ENCODE measurements at places on chromosomes 5 and 9.

DNA sequence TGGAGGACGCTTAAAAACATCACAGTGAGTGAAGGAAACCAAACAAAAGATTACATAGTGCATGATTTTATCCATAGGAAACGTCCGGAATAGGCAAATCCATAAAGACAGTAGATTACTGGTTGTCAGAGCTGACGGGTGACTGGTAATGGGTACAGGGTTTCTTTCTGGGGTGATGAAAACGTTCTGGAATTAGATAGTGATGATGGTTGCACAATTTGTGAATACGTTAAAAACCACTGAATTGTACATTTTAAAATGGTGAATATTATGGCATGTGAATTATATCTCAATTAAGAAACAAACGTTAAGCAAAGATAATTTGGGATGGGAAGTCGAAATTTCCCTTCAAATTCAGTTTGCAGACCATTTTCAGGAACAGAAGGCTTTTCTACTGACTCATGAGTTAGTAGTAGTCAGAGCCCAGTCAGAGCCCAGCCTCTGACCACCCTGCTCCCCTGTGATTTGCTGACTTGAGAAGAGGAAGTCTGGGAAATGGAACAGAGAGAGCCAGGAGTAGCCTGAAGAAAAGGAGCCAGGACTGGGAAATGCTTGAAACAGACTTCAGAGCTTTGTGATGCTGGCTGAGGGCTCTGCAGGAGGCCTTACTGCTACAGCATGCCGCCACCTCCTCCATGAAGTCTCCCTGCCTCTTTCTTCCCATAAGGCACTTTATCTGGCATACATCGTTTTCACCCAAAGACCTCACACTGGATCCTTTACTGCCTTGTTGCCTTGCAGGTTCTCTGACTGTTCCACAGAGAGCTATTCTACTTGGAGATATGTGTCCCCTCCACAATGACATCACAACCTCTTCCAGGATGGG, 46.4 kb upstream of the CTNNA1 start:
- peak; percentile 56 for DNase-seq

- DNase-seq = no peak
These were observed 91.3 kb upstream of the ADAMTS2 start for GRCh38 chr5:179436321-179437122.

DNA sequence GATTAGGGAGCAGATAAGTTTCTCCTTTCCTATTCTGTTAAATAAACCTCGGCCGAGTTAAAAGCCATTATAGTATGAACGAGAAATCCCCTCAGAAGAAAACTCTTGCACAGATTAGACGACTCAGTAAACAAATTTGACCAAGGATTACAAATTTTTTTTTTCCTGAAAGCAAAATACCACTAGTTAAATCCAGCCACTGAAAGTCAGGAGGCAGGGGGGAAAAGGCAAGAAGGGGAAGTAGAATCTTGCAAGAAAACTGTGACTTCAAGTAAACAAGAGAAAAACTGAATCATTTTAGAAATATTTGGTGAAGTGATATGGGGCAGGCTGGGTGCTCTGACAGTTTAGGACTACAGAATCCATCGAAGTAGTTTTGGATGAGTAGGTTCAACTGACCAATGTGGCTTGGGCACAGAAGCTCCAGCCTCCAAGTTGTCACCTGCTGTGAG, 251.0 kb downstream of the DENND1A start:
- DNase-seq = peak; percentile 29

GRCh38 chr5:152673601-152674000, 268.5 kb upstream of the NMUR2 start:
- no peak for DNase-seq

DNA sequence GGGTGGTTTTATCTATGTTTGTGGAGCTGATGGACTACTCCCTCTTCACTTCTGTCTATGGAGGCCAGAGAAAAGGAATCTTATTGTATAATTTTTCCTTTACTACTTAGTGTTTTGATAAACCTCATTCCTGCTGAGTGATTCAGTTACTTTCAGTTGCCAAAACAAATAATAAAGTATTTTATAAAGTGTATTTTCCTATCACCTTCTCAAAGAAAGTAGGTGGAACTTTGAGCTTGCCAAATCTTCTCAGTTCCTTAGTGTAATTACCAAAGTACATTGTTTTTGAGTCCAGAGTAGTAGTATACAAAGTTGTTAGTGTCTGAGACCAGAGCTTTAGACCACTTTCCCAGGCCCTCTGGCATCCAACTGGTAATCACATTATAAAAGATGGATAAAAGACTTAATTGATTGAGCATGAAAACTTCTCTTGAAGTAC, 13.5 kb downstream of the RABGAP1 start:
- DNase-seq = peak; percentile 56

DNA sequence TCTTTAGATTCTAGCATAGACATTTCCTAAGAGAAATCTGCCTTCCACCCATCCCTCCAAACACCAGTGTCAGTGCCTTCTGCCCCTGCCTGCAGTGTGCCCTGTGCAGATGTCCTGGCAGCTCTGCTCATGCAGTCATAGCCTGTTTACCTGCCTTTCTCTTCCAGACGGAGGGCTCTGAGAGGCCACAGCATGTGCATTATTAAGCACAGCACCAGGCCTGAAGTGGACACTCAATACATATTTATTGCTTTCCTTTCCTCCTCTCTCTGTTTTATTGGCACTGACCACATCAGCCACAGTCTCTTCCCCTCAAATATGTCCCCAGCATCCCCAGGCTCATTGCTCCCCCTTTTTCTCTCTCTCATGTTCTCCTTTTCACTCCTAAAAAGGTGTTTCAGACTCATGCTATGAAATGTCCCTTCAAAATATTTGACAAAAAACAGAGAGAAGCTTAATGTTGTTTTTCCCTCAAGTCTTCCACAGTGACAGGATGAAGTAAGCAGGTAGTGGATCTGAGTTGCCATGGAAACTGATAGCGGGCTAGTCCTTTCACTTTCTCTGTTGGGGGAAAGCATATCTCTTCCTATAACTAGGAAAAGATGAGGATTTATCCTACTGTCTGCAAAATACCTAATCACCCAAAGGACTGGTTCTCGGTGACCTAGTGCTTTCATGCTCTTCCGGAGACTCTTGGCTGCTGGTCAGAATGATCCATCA, 100.9 kb downstream of the ATP10B start:
- no peak for DNase-seq

DNA sequence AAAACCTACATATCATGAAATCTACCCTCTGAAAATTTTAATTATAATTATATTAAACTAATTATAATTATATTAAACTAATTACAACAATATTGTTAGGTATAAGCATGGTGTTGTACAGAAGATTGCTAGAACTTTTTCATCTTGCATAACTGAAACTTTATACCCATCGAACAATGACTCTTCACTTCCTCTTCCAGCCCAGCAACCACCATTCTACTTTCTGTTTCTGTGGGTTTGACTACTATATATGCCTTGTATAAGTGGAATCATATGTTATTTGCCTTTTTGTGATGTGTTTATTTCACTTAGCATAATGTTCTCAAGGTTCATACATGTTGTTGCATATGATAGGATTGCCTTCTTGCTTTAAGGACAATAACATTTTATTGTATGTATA, 274.2 kb upstream of the CCNH start:
- DNase-seq = no peak

DNA sequence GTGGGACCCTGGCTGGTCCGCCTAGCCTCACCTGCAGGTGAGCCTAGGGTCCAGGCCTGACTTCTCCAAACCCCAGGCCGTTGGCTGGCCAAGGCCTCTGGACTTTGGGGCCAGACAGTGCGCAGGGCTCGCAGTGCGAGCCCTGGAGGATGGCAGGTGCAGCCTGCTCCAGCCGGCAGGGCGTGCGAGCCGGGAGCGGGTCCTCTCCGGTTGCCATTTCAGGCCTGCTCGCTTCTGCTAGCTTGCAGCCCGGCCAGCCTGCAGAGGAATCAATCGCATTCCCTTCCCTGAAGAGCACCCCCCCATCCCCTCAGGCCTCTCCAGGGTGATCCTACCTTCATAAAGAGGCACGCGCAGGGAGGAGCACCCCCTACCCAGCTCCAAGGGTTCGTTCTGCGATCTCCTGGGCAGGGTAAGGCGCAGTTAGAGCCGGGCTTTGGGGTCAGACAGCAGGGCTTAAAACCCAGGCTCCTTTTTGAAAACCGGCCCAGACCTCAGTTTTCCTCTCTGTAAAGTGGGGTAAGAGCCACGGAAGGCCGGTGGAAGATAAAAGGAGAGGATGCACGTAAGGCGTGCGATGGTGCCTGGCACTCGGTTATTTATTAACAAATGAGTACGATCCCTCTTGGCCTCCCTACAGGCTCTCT, 6.2 kb downstream of the BARHL1 start:
- no peak for DNase-seq

DNA sequence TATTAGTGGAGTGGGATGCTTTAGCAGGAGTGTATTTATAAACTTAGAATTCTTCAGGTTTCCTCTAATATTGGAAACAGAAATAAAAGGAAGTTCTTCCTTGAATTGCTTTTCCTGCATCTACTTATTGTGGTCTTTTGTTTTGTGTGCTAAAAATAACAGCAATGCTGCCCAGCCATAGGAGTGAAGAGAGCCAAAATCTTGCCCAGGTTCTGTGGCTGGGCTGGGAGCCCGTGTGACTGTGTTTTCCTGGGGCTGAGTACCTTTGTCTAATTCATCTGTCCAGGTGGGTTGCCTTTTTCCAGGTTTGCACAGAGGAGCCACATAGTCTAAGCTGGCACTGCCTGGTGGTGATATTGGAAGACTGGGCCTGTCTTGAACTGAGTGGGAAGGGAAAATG, 179.7 kb upstream of the ADAMTSL1 start:
- DNase-seq = no peak

All from adipocyte (in vitro differentiated cells).